Spleen (tissue), 13 donors: ENCODE measurements at places on chromosomes 6 and 20. TPM values are rescaled to one million over a fixed set of nuclear protein-coding genes. Genes with fewer than 3 reads are reported as not detected.

Gene SLC22A23
- 22.2 TPM for total RNA-seq

Gene TFAP2D
- not detected for total RNA-seq

Gene SLC26A8
- 2.6 TPM for total RNA-seq

DNA sequence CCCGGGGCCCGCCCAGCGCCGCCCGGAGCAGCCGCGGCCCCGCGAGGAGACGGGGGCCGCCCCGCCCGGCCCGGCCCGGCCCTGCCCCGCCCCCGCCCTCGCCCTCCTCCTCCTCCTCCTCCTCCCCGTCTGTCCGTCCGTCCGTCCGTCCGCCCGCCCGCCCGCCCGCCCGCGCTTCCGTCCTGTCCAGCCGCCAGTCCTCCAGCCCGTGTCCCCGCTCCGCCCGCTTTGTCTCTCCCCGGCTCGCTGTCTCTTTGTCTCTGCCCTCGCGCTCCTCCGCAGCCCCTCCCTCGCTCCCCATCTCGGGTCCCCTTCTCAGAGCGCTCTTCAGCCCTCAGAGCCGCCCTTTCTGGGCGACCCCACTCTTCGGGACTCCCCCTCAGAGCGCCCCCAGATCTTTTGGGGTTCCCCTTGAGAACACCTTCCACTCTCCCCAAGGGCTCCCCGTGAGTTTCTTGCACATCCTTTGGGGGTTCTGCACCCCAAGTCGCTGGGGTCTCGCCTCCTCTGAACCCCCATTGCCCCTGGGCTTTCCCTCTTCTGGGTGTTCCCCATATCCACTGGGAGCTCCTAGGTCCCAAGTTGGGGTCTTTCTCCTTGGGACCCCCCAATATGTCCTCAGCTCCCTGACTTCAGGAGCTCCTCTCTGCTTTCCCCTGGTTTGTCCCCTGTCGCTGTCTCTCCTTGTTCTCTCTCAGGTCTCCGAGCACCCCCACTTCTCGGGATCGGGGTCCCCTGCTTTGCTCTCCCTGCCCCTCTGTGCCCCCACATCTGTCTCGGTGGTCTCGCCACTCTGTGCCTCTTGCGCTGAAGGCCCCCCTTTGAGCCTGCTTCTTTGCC lies 79.5 kb upstream of the MYL9 start:
- H3K4me3 ChIP-seq = peak overlapping the region; percentile 69
- peaks cover 58% of the 10 kb centered on the region for H3K4me1 ChIP-seq
- no peaks in the 10 kb centered on the region for H3K36me3 ChIP-seq
- no peaks in the 10 kb centered on the region for H3K27me3 ChIP-seq

DNA sequence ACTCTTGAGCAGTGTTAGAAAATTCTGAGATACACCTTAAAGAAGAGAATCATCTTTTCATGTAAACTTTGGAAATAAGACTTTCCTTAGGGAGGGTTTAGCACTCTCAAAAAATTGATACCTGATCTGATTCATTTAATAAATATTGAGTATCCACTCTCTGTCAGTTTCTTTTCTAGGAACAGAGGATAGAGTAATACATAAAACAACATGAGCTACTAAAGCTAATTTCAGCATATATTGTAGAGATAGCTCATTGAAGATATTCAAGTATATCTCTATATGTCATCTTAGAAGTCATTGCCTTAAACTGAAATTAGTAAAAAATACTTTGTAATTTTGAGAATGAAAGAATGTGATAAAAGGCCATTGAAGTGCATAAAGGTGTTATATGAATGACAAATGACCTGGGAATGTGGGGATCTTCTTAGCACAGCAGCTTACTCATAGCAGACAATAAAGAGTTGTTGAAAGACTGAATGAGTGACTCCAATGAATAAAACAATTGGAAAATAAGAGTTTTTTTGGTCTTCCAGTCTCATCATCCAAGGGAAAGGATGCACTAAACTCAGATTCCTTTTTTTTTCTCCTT lies 29.2 kb downstream of the RHAG start:
- DNase-seq = no peak
- H3K4me3 ChIP-seq = no peak overlapping the region
- H3K36me3 ChIP-seq = no peaks in the 10 kb centered on the region
- no peak overlapping the region for H3K27ac ChIP-seq
- H3K4me1 ChIP-seq = no peaks in the 10 kb centered on the region
- no peaks in the 10 kb centered on the region for H3K27me3 ChIP-seq

GRCh38 chr6:1313767-1314503 lies 2.0 kb downstream of the FOXQ1 start:
- peaks cover 42% of the 10 kb centered on the region for H3K4me1 ChIP-seq
- H3K4me3 ChIP-seq = peak overlapping the region; percentile 11
- DNase-seq = no peak
- H3K36me3 ChIP-seq = no peaks in the 10 kb centered on the region

GRCh38 chr6:35490821-35491557 lies 5.9 kb downstream of the TEAD3 start:
- peak overlapping the region; percentile 55 for H3K27ac ChIP-seq
- no peak overlapping the region for H3K4me3 ChIP-seq
- no peak for DNase-seq
- no peaks in the 10 kb centered on the region for H3K36me3 ChIP-seq

- H3K27ac ChIP-seq = no peak overlapping the region
- DNase-seq = no peak
- H3K4me1 ChIP-seq = no peaks in the 10 kb centered on the region
- H3K36me3 ChIP-seq = no peaks in the 10 kb centered on the region
- no peaks in the 10 kb centered on the region for H3K27me3 ChIP-seq
These were observed 58.1 kb downstream of the AKAP12 start for GRCh38 chr6:151297886-151298285.

DNA sequence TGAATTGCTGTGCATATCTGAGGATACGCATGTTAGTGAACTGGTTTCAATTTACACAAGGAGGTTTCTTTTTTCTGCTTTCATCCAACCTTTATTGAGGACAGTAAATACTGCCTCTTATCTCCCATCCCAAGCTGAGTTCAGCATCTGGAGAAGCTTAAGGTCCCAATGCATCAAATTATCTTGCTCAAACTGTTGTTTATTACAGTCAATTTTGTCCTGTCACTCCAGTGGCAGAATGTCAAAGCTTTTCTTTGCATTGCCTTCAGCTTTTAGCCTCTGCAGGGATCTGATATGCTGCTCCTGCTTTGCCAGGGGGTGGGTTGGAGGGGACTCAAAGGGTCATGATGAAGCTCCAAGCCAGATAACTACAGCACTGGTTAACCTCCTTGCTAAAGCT lies 435.4 kb upstream of the SOX4 start:
- no peak overlapping the region for H3K4me3 ChIP-seq
- no peak for DNase-seq
- H3K27ac ChIP-seq = no peak overlapping the region
- H3K27me3 ChIP-seq = no peaks in the 10 kb centered on the region
- H3K4me1 ChIP-seq = no peaks in the 10 kb centered on the region

DNA sequence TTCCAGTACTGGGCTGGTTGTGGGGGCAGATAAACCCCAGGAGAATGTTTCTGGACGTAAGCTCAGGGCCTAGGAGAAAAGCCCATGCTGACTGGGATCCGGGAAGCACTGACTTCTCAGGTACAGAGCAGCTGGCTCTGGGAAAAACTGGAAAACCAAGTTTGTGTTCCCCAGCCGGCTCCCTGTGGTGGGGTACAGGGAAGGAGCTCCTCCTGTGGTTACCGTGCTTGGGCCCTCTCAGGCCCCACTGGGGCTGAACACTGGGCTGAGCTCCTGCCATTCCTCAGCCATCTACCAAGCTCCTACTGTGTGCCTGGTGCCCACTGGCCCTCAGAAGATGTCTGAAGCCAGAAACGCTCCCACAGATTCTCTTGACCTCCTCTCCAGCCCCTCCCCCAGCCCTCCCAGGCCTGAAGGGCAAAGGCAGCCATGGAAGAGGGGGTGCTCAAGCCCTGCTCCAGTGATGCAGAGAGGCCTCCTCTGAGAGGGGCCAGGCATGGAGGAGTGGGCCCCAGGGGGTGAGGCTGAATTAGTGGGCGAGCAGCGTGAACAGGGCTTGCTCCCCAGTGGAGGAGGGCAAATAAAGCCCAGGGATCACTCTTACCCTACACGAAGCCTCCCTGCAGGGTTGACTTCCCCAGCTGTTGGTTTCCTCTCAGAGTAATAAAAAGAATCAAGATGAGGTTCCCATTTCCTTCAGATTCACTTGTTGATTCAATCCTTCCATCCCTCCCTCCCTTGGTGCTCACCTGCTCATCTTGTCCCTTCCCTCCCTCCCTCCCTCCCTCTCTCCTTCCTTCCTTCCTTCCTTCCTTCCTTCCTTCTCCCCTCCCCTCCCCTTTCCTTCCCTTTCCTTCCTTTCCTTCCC lies 100.0 kb downstream of the VEGFA start:
- H3K4me3 ChIP-seq = no peak overlapping the region
- no peaks in the 10 kb centered on the region for H3K4me1 ChIP-seq
- H3K27me3 ChIP-seq = no peaks in the 10 kb centered on the region
- DNase-seq = peak; percentile 29

GRCh38 chr20:2387180-2387577 lies 6.5 kb downstream of the TGM6 start:
- H3K27ac ChIP-seq = no peak overlapping the region
- no peak for DNase-seq
- H3K4me1 ChIP-seq = no peaks in the 10 kb centered on the region
- H3K4me3 ChIP-seq = no peak overlapping the region

DNA sequence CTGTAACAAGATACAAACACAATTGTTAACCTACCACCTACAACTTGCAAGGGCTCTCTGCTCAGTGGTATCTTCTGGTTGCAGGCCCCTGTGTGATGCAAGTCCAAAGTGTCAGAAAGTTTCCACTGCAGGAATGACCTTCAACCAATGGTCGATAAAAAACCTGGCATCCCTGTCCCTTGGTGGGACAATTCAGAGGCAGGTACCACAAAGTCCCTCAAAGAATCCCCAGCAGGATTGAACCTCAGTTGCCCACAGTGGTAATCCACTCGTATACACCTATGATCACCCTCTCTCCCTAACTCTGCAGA lies 15.9 kb downstream of the GLO1 start:
- no peak overlapping the region for H3K27ac ChIP-seq
- DNase-seq = no peak
- H3K36me3 ChIP-seq = peaks cover 22% of the 10 kb centered on the region
- no peak overlapping the region for H3K4me3 ChIP-seq
- H3K27me3 ChIP-seq = no peaks in the 10 kb centered on the region
- H3K4me1 ChIP-seq = peaks cover 6% of the 10 kb centered on the region

DNA sequence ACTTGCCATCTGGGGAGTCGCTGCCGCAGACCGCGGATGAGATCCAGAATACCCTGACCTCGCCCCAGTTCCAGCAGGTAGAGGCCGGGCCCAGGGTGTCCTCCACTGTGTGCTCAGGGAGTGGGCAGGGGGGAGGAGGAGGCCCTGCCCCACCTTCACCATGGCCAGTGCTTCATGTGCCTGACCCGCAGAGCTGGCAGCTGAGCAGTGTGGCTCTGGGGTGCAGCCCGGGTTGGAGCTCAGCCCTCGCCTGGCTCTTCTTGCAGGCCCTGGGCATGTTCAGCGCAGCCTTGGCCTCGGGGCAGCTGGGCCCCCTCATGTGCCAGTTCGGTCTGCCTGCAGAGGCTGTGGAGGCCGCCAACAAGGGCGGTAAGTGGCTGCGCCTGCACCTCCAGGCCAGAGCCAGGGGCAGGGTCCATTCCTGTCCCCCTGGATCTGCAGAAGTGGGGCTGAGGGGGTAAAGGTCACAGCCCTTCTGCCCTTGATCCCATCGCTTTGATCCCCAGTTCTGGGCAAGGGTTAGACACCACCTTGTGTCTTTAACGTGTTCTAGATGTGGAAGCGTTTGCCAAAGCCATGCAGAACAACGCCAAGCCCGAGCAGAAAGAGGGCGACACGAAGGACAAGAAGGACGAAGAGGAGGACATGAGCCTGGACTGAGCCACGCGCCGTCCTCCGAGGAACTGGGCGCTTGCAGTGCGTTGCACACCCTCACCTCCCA lies 5.5 kb downstream of the ADRM1 start:
- peaks cover 32% of the 10 kb centered on the region for H3K4me1 ChIP-seq
- H3K36me3 ChIP-seq = peaks cover 4% of the 10 kb centered on the region
- no peak for DNase-seq
- no peak overlapping the region for H3K27ac ChIP-seq
- no peaks in the 10 kb centered on the region for H3K27me3 ChIP-seq
- H3K4me3 ChIP-seq = no peak overlapping the region

DNA sequence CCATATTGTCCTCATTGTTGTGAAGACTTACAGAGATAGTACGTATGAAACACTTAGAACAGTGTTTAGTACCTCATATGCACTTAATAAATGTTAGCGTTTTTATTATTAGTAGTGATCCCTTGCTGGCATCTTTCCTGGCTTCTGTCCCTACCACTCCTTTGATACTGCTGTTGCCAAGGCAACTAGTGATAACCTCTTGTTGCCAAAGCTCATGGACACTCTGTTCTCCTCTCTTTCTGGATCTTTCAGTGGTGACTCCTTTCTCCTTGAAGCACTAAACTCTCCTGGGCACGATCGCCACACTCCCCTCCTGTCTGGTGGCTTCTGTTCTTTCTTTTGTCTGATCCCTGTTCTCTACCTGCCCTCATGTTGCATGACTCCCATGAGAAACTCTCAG lies 83.5 kb downstream of the FOXO3 start:
- H3K4me3 ChIP-seq = no peak overlapping the region
- H3K27ac ChIP-seq = no peak overlapping the region
- H3K27me3 ChIP-seq = no peaks in the 10 kb centered on the region
- DNase-seq = no peak

DNA sequence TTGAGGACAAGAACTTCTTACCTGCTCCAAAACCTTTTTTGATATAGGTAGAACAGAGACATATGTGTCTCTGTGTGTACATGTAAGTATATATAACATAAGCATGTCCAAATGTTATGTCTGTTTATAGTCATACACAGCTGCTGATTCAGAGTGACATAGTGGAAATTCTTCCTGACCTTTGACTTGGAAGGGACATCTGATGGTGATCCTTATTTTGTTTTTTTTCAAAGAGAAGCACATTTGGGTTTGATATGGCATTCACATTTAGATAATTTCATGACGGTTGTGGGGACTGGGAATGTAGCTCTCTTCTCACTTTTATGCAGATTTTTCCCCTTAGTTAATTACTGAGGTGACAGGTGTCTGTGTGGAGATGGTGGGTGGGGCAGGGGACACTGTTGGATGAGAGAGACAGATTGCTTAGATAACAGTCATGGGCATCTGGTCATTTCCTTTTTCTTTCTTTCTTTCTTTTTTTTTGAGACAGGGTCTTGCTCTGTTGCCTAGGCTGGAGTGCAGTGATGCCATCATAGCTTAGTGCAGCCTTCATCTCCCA lies 39.0 kb downstream of the FARS2 start:
- H3K27ac ChIP-seq = no peak overlapping the region
- no peak overlapping the region for H3K4me3 ChIP-seq
- H3K36me3 ChIP-seq = no peaks in the 10 kb centered on the region
- peaks cover 18% of the 10 kb centered on the region for H3K4me1 ChIP-seq
- no peaks in the 10 kb centered on the region for H3K27me3 ChIP-seq
- DNase-seq = no peak

GRCh38 chr6:69542494-69542893 lies 254.3 kb downstream of the LMBRD1 start:
- H3K27me3 ChIP-seq = no peaks in the 10 kb centered on the region
- H3K4me3 ChIP-seq = no peak overlapping the region
- H3K36me3 ChIP-seq = no peaks in the 10 kb centered on the region
- DNase-seq = no peak
- H3K27ac ChIP-seq = no peak overlapping the region

DNA sequence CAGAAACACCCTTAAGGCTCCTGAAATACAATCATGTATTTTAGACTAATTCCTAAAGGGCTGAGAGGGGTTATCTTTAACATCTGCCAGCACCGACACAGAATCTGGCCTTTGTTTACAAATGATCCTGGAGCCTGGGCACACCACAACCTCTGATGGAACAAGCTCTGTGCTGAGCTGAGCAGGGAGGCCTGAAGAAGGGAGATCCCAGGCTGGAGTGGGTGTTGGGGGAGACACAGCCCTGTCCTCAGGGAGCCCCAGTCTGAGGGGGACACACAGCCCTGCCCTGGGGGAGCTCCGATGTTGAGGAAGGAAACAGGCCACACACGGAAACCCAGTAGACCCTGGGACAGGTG lies 130.5 kb downstream of the VEGFA start:
- no peak overlapping the region for H3K27ac ChIP-seq
- DNase-seq = peak; percentile 54
- H3K27me3 ChIP-seq = no peaks in the 10 kb centered on the region
- no peak overlapping the region for H3K4me3 ChIP-seq
- no peaks in the 10 kb centered on the region for H3K4me1 ChIP-seq
